ENCODE measurements at places on chromosomes 1 and 21.

DNA sequence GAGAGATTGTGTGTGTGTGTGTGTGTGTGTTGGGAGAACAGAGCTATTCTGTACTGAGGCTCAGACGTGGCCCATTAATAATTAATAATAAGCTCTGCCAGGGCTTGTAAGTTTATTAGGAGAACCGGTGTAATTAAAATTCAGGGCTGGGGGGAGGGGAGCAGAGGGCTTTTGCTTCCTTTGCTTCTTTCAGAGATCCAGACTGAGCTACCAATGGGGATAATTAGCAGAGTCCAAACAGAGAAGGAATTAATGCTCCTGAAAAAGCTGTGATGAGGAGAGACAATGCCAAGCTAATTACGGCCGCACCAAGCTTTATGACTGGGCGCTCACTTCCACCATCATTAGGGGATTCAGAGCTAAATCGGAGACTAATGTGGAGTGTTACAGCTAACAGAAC, 4.5 kb downstream of the SYT6 start:
- DNase-seq, result no peak

GRCh38 chr1:9844756-9845155, 21.0 kb upstream of the CLSTN1 start:
- no peak for DNase-seq

DNA sequence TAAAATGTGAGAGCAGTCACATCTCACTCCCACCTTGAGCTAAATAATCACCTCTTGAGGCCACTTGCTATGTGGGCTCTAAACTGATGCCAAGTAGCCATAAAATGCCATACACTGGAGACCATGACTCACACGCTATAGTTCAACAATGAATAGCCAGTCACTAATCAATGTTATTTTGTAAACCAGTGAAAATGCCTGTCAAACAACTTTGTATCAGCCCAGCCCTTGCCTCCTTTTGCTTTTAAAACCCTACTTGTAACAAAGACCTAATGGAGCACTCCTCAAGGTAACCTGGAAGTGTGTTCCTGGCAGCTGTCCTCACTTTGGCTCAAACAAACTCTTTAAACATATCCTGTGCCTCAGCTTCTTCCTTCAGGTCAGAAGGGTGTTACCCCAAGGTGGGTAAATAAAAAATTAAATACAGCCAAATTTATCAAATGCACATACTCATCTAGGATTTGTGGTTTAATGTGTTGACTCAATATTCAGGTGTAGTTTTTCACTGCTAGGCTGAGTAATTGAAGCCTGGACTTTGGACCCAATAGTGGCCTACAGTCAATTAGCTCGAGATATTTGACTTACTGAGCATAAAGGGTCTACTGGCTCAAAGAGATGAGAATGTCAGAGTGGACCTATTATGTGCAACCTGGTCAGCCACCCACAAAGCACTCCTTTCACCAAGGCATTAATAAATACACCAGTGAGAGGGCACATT, 154.3 kb downstream of the COQ8A start:
- DNase-seq, result no peak

GRCh38 chr1:156123356-156124196, 9.1 kb downstream of the LMNA start:
- peak; percentile 96 for DNase-seq

GRCh38 chr1:41423511-41424191, 60.8 kb downstream of the EDN2 start:
- no peak for DNase-seq

- DNase-seq, result peak; percentile 70
Observed at GRCh38 chr1:32761253-32761877, 55.8 kb downstream of the YARS1 start.

- DNase-seq, result no peak
Observed at GRCh38 chr21:34852448-34852847, 183.7 kb downstream of the CLIC6 start.

DNA sequence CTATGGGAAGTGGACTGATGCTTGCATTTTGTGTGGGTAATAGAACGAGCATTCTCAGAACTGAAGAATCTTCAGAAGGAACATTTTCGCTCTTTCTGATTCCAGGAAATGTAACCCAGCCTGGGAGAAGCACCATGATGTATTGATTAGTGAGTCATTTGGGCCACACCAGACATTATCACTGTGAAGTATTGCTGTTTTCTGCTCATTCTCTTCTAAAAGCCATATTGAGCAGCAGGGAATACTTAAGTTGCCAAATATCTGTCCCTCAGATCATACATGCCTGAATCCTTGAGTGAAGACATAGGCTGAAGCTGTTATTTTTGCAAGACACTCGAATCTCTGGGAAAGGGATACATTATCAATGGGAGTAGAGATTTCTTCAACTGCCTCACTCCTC, 213.1 kb downstream of the PCP4 start:
- DNase-seq, result no peak

DNA sequence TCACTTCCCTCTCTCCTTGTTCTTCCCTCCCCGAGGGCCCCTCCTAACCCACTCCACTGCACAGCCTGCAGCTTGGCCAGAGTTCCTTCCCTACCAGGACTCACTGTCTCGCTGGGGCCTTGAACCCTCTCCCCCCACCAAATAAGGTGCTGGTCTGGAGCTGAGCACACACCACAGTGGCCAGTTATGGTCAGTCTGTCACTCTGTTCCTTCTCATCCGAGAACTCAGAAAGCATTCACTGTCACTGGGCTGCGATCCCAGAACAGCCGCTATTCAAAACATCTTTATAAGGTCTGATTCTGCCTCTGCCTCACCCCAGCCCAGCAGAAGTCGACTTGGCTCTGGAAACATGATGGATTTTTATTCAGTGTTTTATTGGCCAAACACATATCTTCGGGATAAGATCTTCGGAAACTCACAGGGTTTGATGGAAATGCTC, 19.8 kb upstream of the LBR start:
- DNase-seq, result no peak
